Stimulated activated CD4-positive, alpha-beta T cell treated with anti-CD3 and anti-CD28 coated beads, TNF-alpha, amount 100 ng/mL, for 24 hours (primary cell): ENCODE measurements at places on chromosomes 12 and 14.

GRCh38 chr12:105840384-105840783, 298.4 kb downstream of the NUAK1 start:
- DNase-seq: no peak

GRCh38 chr14:77071938-77072388, 26.1 kb upstream of the CIPC start:
- DNase-seq: no peak

GRCh38 chr14:83779266-83779665, 1750.7 kb upstream of the FLRT2 start:
- DNase-seq: no peak

DNA sequence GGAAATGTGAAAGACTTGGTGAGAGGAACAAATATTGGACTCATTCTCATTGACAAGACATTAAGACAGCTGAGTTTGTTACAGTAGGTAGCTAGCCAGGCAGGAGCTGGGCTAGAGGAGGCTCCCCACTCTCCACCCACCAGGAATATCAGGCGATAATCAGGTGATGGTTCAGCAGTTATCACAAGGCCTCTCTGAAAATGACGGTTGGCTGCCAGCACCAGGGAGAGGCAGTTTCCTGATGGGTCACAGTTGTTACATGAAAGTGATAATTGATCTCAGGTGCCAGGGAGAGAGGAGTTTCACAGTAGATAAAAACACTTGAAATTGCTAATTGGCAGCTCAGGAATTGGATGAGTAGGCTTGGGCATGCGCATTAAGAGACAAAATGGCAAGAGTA, 116.5 kb downstream of the TMTC2 start:
- DNase-seq: no peak

- no peak for DNase-seq
These were observed 891.6 kb downstream of the VRK1 start for GRCh38 chr14:97688631-97689336.
